ENCODE measurements at places on chromosomes 13 and 19.

DNA sequence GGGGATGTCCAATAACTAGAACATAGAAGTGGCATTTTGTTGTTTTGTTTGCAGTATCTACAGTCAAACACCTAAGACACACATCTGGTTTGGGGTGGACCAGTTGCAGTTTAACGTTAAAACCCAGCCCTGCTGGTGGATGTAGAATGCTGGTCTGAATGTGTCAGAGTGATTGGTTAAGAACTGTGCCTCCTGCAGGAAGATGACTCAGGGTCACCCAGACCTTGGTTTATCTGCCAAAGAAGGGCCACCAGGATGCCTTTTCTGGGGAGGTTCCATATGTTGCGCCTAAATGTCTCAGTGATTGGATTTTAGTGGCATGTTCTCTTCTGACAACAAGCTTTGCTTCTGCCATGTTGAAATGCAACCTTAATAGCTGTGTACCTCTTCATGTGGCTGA lies 23.1 kb downstream of the ZNF536 start:
- no peak for DNase-seq

DNA sequence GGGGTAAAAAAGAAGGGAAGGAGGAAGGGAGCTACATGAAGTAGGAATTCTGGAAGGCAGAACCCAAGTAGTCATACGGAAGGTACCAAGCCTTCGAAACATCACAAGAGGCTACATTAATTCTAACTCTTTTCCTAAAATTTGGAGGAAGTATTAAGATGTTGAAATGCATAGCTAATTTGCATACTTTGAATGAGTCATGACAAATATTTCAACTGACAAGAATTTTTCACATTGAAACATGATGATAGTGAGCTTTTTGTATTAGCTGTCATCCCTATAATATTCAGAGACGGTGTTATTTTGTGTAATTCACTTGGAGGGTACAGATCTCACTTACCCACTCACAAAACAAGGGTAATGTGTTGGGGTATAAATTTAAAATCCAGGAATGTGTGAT lies 9.1 kb upstream of the ACOD1 start:
- DNase-seq = peak; percentile 43

DNA sequence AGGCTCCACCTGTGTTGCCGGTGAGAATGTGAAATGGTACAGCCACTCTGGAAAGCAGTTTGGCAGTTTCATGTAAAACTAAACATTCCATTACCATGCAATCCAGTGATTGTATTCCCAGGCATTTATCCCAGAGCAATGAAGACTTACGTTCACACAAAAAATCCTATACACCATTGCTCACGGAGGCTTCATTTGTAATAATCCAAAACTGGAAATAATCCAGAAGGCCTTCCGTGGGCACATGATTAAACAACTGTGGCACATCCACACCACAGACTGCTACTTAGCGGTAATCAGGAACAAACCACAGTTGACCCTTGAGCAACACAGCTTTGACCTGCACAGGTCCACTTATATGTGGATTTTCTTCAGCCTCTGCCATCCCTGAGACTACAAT lies 339.7 kb downstream of the MTUS2 start:
- DNase-seq = peak; percentile 92

DNA sequence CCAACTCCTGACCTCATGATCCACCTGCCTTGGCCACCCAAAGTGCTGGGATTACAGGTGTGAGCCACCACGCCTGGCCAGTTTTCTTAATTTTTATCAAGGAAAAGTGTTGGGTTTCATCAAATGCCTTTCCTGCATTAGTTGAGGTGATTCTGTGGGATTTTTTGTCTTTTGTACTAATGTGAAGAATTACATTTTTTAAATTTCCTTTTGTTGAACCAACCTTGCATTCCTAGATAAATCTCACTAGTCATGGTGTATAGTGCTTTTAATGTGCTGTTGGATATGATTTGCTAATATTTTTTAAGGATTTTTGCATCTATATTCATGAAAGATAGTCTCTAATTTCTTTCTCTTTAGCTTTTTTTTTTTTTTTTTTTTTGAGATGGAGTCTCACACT lies 2.4 kb upstream of the ZNF560 start:
- DNase-seq = no peak

- peak; percentile 44 for DNase-seq
Measured at GRCh38 chr13:40508127-40508526, 158.3 kb downstream of the FOXO1 start.

GRCh38 chr19:33878030-33878544 lies 81.4 kb downstream of the KCTD15 start:
- no peak for DNase-seq

- peak; percentile 13 for DNase-seq
Measured at GRCh38 chr13:21075379-21076249, 14.2 kb upstream of the LATS2 start.

DNA sequence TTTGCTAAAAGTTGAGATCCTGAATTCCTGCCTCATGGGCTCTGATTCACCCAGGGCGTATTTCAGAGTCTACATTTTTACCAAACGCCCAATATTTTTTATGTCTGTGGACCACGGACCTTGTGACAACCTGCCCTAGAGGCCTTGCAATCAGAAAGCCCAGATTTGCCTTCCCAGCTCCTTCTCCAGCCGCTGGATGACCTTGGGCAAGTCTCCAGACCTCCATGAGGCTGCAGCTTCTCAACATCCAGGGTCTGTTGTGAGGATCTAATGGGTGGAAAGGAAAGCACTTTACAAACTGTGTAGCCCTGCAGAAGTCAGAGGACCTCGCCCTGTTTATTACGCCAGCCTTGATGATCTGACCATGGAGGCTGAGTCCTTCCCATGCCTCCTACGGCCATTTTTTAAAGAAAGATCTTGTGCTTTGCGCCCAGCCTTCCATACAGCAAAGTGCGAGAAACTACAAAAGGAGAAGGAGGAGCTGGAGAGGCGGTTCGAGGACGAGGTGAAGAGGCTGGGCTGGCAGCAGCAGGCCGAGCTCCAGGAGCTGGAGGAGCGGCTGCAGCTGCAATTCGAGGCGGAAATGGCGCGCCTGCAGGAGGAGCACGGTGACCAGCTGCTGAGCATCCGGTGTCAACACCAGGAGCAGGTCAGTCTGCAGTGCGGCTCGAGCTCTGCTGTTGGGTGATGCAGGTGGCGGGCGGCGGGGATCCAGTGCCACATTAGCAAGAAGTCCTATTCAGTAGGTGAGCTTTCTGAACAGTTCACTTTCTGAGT lies 115.6 kb downstream of the SLC7A1 start:
- DNase-seq = no peak

DNA sequence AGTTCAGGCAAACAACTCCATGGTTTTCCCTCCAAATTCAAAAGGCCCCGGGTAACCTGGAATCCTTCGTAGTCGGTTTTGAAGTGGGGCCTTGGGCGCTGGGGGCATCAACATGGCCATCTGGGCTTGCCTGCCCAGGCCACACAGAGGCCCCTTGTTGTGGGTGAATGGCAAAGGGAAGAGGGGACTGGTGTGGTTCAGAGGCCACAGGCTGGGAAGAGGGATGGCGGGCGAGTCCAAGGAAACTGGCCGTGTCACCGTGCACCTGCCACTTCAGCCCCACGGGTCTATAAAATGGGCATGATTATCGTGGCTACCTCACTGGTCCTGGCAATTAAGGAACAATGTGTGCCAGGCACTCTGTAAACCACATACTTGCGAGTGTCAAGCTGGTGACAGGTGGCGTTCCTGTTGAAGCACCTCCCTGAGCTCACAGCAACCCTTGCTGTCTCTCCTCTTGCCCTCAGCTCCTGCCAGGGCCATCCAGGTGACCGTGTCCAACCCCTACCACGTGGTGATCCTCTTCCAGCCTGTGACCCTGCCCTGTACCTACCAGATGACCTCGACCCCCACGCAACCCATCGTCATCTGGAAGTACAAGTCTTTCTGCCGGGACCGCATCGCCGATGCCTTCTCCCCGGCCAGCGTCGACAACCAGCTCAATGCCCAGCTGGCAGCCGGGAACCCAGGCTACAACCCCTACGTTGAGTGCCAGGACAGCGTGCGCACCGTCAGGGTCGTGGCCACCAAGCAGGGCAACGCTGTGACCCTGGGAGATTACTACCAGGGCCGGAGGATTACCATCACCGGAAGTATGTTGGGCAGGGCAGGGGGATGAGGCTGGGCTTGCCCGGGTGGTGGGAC lies 1.3 kb downstream of the LSR start:
- no peak for DNase-seq

DNA sequence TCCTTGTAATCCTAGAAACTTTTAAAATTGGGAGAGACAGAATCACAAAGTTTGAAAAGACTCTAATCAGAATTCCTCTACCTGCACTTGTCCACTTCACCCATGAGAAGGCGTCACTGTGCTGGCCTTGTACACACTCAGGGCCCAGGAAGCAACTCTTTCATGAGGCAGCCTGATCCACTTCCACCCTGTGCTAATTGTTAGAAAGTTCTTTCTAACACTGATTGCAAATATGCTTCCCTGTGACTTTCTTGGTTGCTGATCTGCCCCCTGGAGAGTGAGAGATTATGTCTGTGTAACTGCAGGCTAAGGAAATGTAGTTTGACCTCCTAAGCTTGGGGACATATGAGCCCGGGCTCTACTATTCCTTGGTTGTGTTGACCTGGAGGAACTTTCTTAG lies 494.6 kb downstream of the MYO16 start:
- DNase-seq = no peak

DNA sequence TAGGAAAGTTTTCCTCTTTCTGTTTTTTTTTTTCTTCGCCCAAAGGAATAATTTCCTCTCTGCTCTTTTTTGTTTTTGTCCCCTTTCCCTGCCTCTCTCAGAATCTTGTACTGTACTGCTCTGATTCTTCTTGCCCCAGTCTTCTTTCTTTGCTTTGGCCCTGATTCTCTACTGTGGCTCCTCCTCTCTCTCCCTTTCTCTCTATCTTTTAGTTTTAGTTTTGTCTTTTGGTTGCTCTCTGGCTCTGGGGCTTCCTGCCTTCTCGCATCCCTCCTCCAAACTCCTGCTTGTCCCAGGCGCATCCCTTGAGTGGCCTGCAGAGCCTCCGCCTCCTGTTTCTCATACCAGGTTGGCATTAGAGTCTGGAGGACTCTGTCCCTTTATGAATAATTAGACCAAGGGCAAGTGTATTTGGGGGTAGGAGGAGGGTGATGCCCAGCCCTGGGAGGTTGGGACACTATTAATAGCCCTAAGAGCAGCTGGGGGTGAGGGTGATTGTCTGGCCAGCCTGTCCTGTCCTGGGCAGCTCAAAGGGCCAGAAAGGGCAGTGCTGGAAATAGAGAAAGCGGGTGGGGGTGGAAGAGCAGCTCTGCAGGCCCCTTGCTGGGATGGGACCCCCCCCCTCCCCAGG lies 39.1 kb downstream of the LYL1 start:
- no peak for DNase-seq

DNA sequence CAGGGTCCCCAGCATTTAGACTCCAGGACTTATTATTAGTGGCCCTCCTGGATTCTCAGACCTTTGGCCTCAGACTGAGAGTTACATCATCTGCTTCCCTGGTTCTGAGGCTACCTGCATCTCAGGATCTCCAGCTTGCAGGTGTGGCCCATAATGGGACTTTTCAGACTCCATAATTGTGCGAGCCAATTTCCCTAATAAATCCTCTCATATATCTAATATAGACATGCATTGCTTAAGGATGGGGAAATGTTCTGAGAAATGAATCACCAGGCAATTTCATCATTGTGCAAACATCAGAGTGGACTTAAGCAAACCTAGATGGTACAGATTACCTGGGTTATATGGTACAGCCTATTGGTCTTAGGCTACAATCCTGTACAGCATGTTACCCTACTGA lies 116.5 kb upstream of the FBXL3 start:
- DNase-seq = peak; percentile 84

GRCh38 chr19:7099597-7099921 lies 30.1 kb downstream of the ZNF557 start:
- no peak for DNase-seq

GRCh38 chr13:93290503-93290902 lies 63.9 kb downstream of the GPC6 start:
- peak; percentile 63 for DNase-seq

DNA sequence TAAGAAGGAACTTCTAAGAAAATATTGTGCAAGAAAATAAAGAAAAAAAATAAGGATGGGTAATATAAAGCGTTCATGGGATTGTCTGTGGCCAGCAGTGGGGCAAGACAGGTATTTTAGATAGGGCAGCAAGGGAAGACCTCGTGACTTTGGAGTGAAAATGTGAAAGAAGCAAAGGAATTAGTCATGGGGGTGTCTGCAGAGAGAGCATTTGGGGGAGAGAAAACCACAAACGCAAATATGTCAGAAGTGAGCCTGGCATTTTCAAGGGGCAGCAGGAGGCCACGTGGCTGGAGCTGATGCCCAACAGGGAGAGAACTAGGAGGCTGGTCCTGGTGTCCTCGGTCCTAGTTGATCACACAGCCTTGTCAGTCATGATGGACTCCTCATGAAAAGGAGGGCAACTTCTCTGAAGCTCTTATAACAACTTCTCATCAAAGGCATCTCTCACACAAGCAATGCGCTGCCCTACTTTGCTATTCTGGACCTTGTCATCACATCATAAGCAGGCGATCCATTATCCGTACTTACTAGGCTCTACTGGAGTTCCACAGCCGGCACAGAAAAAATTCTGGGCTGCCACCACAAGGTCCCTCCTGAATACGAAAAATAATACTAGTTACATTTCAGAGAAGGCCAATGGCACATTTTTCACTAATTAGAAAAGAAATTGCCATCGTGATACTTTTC lies 31.0 kb downstream of the RUBCNL start:
- peak; percentile 69 for DNase-seq

DNA sequence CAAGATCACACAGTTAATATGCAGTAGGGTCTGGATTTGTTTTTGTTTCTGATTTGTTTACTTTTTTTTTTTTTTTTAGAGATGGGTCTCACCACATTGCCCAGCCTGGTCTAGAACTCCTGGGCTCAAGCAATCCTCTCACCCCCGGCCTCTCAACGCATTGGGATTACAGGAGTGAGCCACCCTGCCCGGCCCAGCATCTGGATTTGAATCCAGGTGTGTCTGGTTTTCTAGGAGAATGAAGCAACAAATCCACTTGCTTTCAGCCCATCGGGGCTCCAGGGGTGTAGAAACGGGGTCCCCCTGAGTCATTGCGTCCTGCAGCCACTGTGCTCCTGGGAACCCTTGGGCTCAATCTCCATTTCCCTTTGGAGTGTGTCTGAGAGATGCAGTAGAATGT lies 6.6 kb downstream of the CACNG8 start:
- no peak for DNase-seq

- no peak for DNase-seq
Measured at GRCh38 chr19:34332027-34332760, 32.8 kb upstream of the GPI start.

GRCh38 chr13:80037505-80037888 lies 303.4 kb downstream of the SPRY2 start:
- DNase-seq = peak; percentile 94

DNA sequence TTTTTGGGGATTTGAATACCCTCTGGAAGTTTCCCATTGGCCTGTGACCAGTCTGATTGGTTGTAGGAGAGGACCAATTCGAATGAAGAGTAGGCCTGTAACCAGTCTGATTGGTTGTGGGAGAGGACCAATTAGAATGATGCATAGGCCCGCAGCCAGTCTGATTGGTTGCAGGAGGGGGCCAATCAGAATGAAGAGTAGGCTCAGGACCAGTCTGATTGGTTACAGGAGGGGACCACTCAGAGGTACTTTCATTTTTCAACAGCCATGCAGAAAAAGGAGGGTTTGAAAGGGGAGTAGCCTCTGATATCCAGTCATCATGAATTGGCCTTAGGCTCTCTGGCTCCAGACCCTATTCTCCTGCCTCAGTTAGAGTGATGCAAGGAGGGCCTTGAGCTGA lies 30.4 kb upstream of the SLC1A5 start:
- DNase-seq = peak; percentile 43
